ENCODE measurements at places on chromosomes 7 and 10.

DNA sequence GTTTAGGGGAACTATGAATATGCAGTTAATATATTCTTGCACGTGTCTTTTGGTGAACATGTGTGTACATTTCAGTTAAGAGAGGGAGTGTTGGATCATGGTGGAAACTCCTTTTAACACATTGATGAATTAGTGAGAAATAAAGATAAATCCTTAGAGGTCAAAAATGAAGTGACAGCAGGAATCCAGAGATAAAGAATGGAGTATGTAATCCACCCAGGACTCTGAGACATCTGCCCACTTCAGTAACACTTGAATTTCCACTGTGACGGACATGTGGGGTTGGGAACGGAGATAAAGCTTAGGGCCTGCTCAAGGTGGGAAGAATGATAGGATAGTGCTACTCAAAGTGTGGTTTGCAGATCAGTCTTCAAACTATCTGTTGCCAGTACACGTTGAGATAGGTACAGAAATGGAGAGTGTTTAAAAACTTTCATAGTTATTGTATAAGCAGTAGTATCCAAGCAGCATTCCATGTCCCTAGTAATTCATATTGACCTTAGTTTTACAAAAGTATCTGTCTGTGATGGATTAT is 6.6 kb upstream of the RELN start:
- ATAC-seq, result no peak

GRCh38 chr10:58556516-58557165 is 44.0 kb downstream of the BICC1 start:
- no peak for ATAC-seq

DNA sequence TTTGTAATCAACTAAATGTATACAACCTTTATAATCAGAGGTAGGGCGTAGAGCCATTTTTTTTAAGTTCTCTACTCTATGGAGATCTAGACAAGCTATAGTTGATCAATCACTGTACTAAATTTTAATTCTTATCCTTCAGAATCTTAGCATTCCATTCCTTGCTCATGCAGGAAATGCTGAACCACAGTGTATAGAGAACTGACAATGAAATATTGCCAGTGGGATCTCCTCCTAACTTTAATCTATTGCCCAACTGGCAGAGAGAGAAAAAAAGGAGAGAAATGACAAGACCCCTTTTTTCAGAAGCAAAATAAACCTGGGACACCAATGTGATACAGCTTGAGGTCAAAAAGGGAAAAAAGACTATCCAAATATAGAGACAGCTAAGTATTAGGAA is 26.4 kb upstream of the PPP3CB start:
- ATAC-seq, result no peak

GRCh38 chr7:73519867-73520672 is 2.0 kb downstream of the BAZ1B start:
- ATAC-seq, result no peak

GRCh38 chr10:84632866-84633265 is 304.5 kb downstream of the CCSER2 start:
- ATAC-seq, result no peak

DNA sequence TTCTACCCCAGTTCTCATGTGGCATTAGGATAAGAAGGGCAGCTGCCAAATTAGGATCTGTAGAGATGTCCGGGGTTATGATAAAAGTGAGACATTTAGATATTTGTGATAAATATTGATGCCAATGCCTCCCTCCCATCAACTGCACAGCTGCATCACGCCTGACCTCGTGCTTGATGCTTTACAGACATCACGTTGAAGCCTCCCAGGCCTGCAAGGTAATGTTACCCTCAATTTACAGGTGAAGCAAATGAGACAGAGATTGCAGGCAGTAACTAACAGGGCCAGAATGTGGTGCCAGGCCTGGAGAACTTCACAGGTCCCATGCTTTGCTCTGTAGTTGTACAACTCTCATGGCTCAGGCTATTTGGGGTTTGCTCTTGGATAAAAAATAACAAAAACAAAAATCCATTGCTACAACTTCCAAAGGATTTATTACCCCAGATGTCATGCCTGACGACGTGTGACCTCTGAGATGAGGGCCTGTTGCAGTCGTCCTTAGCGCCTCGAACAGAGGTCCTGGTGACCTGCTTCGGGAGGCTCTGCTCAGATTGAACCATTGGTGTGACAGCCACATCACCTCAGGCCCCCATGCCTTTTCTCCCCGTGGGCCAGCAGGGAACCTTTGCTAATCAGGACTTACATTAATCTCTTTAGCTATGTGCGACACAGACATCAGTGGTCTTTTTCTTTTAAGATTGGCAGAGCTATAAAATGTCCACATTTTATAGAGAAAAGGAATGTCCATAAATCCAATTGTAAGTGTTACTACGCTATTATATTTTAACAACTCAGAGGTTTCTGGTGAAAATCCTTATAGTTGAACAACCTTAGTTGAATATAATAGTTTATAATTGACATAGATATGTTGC is 169.3 kb downstream of the ADAM12 start:
- ATAC-seq, result peak; percentile 35

DNA sequence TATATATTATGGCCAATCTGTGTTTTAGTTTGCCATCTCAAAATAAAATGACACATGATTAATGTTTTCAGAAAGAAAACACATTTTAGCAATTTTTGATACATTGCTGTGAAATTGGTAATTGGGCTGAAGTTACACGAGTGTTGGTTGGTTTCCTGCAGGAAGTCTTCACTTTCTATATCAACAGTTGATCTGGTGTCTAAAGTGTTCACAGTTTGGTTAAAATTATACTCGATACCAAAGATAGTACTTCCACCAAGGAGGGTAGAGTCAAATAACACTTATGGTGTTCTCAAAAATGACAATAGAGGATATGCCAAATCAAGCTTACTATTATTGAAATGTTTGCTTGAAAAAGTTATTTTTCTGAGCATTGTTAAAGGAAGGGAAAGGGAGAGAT is 120.3 kb upstream of the GLCCI1 start:
- no peak for ATAC-seq

DNA sequence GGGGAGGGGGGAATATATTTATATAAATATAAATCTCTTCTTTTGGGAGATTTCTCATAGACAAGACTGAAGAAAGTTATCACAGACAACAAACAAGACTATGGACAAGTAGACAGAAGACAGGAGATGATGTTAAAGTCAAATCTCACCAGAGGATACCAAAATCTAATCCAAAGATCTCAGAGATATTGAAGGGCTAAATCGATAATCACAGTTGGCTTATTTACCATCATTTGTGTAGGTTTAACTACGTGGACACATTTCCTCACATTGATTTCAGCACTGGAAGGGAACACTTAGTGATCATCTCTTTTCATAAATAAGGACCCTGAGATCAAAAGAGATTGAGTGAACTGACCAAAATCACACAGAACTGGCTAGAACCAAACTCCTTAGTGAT is 2.7 kb upstream of the INPP5F start:
- no peak for ATAC-seq

DNA sequence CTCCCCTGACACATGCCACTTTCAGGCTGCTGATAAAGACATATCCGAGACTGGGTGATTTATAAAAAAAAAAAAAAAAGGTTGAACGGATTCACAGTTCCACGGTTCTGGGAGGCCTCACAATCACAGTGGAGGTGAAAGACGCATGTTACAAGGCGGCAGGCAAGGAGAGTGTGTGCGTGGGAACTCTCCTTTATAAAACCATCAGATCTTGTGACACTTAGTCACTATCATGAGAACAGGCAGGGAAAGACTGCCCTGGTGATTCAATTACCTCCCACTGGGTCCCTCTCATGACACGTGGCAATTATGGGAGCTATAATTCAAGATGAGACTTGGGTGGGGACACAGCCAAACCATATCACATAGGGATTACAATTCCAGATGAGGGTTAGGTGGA is 181.5 kb downstream of the TCERG1L start:
- ATAC-seq, result no peak

DNA sequence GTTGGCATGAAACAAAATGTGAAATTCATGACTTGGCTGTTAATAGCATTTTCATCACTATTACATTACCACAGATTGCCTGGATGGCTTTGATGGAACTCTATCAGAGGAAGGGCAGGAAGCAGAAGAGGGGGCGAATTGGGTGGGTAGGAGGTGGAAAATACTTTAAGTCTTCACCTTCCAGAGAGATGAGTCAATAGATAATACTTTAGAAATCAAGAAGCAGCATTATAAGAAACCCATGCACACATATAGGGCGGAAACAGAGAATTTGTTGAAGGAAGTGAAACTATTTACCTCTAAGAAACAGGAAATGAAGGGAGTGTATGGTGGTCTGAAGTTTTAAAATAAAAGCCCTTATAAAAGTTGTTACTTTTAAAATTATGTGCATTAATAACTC is 152.1 kb upstream of the TARP start:
- no peak for ATAC-seq

DNA sequence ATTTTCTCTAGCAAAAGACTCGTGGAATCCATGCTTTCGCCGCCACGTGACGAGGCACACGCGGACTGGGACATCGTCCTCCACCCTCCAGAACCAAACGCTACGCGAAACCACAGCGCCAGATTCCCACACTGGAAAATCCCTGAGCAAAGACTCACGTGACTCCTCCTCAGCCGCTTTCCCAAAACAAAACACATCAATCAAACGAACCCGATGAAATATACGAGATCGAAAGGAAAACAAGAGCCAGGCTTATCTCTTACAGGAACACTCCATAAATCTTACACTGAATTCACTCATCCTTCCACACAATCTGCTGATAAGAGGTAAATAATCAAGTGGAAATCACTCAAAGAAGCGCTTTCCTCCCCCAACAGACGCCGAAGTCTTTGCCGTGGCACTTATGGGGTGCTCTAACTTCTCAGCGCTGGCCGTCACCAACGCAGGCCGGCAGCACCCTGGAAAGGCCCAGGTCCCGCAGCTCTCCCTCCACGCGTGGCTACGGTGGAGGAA is 23.8 kb downstream of the DIP2C start:
- ATAC-seq, result no peak

All from motor neuron (in vitro differentiated cells).